Lower lobe of right lung (tissue), 2 donors: ENCODE measurements at places on chromosomes 3 and 15.

GRCh38 chr15:43268111-43269105 is 1.7 kb upstream of the TGM5 start:
- H3K4me3 ChIP-seq = no peak overlapping the region
- H3K27me3 ChIP-seq = peaks cover 13% of the 10 kb centered on the region
- DNase-seq = no peak
- H3K36me3 ChIP-seq = no peaks in the 10 kb centered on the region
- H3K27ac ChIP-seq = no peak overlapping the region
- H3K4me1 ChIP-seq = no peaks in the 10 kb centered on the region

DNA sequence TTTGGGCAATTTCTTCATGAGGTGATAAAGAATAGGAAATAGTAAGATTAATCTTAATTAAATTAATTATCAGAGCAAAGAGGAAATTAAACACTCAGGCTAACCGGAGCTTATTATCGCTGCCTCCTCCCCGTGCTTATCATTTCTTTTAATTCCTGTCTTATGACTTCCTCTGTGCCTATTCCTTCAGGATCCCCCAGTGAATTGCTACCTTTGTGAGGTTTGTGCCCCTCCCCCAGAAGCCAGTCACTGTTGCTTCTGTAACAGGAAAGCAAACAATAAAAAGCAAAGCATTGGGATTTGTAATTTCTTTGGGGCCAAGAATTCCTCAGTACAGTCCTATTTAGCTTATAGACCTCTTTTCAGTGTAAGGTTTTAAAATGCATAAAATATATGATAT is 164.5 kb downstream of the CADPS start:
- H3K36me3 ChIP-seq = no peaks in the 10 kb centered on the region
- H3K4me3 ChIP-seq = no peak overlapping the region
- no peaks in the 10 kb centered on the region for H3K4me1 ChIP-seq
- H3K27ac ChIP-seq = no peak overlapping the region
- no peaks in the 10 kb centered on the region for H3K27me3 ChIP-seq
- DNase-seq = no peak

GRCh38 chr15:40282869-40283614 is at the start of gene ANKRD63:
Gene ANKRD63, minus strand, starts transcription at chr15:40283064. Its CDS starts 478 bp downstream, at chr15:40282586.
- no peak within 1 kb of the TSS for H3K27ac ChIP-seq
- peaks cover 43% of the 10 kb centered on the region for H3K4me1 ChIP-seq
- H3K27me3 ChIP-seq = peaks cover 60% of the 10 kb centered on the region
- no peaks in the 10 kb centered on the region for H3K36me3 ChIP-seq

- peaks cover 58% of the 10 kb centered on the region for H3K36me3 ChIP-seq
- no peak overlapping the region for H3K27ac ChIP-seq
- peak overlapping the region; percentile 69 for H3K4me3 ChIP-seq
- no peak for DNase-seq
- H3K27me3 ChIP-seq = no peaks in the 10 kb centered on the region
- peaks cover 38% of the 10 kb centered on the region for H3K4me1 ChIP-seq
Observed at GRCh38 chr3:50090984-50091383, 2.3 kb downstream of the RBM5 start.

GRCh38 chr15:45648521-45649200 is 13.8 kb downstream of the SQOR start:
- H3K4me3 ChIP-seq = no peak overlapping the region
- no peaks in the 10 kb centered on the region for H3K36me3 ChIP-seq
- peak overlapping the region; percentile 25 for H3K27ac ChIP-seq
- H3K4me1 ChIP-seq = peaks cover 67% of the 10 kb centered on the region
- no peaks in the 10 kb centered on the region for H3K27me3 ChIP-seq
- no peak for DNase-seq

- no peaks in the 10 kb centered on the region for H3K4me1 ChIP-seq
- H3K27me3 ChIP-seq = no peaks in the 10 kb centered on the region
- H3K27ac ChIP-seq = no peak overlapping the region
- H3K4me3 ChIP-seq = no peak overlapping the region
- no peaks in the 10 kb centered on the region for H3K36me3 ChIP-seq
- DNase-seq = no peak
Observed at GRCh38 chr3:160150066-160150465, 75.2 kb upstream of the C3orf80 start.

GRCh38 chr3:131158434-131158833 is 131.8 kb downstream of the NEK11 start:
- no peak overlapping the region for H3K27ac ChIP-seq
- no peaks in the 10 kb centered on the region for H3K4me1 ChIP-seq
- no peak for DNase-seq
- H3K27me3 ChIP-seq = no peaks in the 10 kb centered on the region
- no peak overlapping the region for H3K4me3 ChIP-seq

- H3K4me1 ChIP-seq = no peaks in the 10 kb centered on the region
- no peak overlapping the region for H3K27ac ChIP-seq
- H3K36me3 ChIP-seq = no peaks in the 10 kb centered on the region
Observed at GRCh38 chr3:185693985-185694653, 108.0 kb downstream of the SENP2 start.

GRCh38 chr15:34355241-34355640 is 11.8 kb downstream of the LPCAT4 start:
- no peaks in the 10 kb centered on the region for H3K4me1 ChIP-seq
- H3K27me3 ChIP-seq = no peaks in the 10 kb centered on the region
- H3K27ac ChIP-seq = no peak overlapping the region
- DNase-seq = no peak

- no peak for DNase-seq
- H3K4me1 ChIP-seq = no peaks in the 10 kb centered on the region
- no peaks in the 10 kb centered on the region for H3K27me3 ChIP-seq
Observed at GRCh38 chr3:174062923-174063322, 665.4 kb downstream of the NLGN1 start.

DNA sequence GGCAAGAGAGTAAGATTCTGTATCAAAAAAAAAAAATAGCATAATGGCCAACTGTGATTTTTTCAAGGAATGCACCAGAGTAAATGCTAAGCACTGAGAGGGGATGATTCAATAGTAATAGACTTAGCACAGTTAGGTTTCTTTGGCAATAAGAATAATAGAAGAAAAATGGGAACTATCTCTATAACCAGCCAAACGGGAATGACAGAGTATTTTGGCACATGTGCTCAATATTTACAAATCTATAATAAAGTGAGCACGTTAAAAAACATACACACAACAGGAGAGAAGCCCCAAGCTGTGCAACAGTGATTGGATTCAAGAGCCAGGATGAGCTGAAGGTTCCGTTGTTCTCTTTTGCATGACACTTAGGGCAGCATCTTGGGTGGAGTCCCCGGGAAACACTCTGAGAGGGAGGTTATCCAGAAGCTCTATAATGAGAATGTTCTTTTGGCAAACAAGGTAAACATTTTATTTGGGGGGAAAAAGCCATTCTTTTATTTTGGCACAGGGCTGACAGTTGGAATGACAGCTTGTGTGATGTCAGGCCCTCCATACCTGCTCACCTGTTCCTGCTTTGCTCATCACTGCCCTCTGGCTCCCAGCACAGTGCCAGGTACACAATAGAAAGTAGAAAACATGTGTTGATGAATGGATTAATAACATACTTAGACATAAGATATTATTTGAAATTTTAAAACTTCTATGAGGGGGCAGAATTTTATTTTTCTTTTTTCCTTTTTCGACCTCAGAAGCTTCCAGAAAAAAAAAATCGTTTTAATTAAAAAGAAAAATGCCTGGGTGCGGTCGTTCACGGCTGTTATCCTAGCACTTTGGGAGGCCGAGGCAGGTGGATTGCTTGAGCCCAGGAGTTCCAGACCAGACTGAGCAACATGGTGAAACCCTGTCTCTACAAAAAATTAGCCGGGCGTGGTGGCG is 44.0 kb upstream of the MUC4 start:
- H3K4me3 ChIP-seq = no peak overlapping the region
- H3K4me1 ChIP-seq = peaks cover 8% of the 10 kb centered on the region
- no peaks in the 10 kb centered on the region for H3K36me3 ChIP-seq
- H3K27ac ChIP-seq = no peak overlapping the region
- H3K27me3 ChIP-seq = peaks cover 10% of the 10 kb centered on the region

DNA sequence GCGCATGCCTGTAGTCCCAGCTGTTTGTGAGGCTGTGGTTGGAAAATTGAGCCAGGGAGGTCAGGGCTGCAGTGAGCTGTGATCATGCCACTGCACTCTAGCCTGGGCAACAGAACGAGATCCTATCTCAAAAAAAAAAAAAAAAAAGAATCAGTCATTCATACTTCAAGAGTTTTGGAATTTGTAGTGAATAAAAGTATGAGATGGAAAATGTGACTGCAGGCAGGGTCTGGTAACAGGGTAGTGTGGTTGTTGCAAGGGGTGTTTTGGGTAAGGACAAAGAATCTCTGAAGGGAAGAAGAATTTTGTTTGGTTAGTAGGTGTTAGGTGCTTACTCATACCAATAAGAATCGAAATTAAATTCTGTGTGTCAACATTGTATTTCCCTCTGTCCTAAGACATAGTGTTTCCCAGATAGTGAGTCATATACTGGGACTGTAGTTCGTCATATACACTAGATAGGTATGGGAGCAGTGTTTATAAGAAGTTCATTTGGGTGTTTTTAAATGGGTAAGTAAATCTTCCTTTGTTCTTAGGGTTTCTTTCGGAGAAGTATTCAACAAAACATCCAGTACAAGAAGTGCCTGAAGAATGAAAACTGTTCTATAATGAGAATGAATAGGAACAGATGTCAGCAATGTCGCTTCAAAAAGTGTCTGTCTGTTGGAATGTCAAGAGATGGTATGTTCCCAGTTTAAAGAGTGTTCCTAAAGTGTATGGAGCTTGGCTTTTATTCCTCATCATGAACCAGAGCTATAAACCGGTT is 14.2 kb downstream of the NR1D2 start:
- peaks cover 68% of the 10 kb centered on the region for H3K36me3 ChIP-seq
- no peak for DNase-seq
- H3K4me1 ChIP-seq = peaks cover 7% of the 10 kb centered on the region

DNA sequence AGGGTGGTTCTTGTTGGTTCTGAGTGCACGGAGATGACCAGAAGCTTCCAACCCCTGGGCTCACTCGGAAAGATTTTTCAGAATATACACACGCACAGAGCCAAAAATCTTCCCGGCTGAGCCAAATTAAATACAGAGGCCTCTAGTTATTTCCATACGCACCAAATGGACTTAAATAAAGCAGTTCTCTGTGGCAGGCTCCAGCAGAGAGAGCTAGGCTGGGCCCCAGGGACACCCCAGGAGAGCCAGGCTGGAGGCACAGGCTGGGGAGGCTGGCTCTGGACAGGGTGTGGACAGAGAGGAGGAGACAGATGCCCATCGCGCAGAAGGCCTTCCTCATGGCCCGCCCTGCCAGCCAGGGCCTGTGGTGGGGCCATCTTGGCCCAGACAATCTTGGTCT is 115.9 kb downstream of the IQSEC1 start:
- H3K4me1 ChIP-seq = peaks cover 73% of the 10 kb centered on the region
- no peak overlapping the region for H3K27ac ChIP-seq
- H3K27me3 ChIP-seq = no peaks in the 10 kb centered on the region
- DNase-seq = no peak
- H3K4me3 ChIP-seq = no peak overlapping the region
- H3K36me3 ChIP-seq = peaks cover 2% of the 10 kb centered on the region

GRCh38 chr3:156317462-156318074 is 197.2 kb downstream of the KCNAB1 start:
- no peak overlapping the region for H3K27ac ChIP-seq
- no peaks in the 10 kb centered on the region for H3K4me1 ChIP-seq
- H3K27me3 ChIP-seq = no peaks in the 10 kb centered on the region

- no peaks in the 10 kb centered on the region for H3K27me3 ChIP-seq
- H3K4me1 ChIP-seq = peaks cover 57% of the 10 kb centered on the region
- H3K4me3 ChIP-seq = no peak overlapping the region
- H3K36me3 ChIP-seq = no peaks in the 10 kb centered on the region
- peak overlapping the region; percentile 59 for H3K27ac ChIP-seq
Observed at GRCh38 chr3:195893516-195893915, 14.8 kb downstream of the TNK2 start.

- H3K4me3 ChIP-seq = no peak overlapping the region
- no peak for DNase-seq
- peaks cover 67% of the 10 kb centered on the region for H3K4me1 ChIP-seq
- H3K36me3 ChIP-seq = no peaks in the 10 kb centered on the region
- no peaks in the 10 kb centered on the region for H3K27me3 ChIP-seq
Observed at GRCh38 chr3:195181741-195182469, 89.1 kb downstream of the XXYLT1 start.

DNA sequence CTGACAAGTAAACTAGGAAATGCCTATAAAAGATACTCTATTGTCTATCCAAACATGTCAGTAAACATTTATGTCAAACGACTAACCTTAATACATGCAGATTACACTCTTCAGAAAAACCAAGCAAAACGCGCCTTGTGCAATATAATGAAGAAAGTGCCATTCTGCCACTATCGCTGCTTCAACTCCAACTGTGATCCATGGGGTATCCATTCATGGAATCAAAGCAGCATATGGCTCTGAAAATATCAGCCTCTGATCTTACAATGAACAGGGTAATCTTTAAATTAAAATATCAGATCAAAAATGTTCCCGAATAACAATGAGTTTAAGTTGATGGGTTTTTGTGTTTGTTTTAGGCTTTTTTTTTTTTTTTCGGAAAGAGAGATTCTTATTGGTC is 105.5 kb upstream of the SETMAR start:
- no peak for DNase-seq
- H3K4me3 ChIP-seq = no peak overlapping the region
- no peaks in the 10 kb centered on the region for H3K36me3 ChIP-seq
- H3K27ac ChIP-seq = no peak overlapping the region

- no peak overlapping the region for H3K4me3 ChIP-seq
- peaks cover 4% of the 10 kb centered on the region for H3K36me3 ChIP-seq
- DNase-seq = no peak
- peaks cover 39% of the 10 kb centered on the region for H3K4me1 ChIP-seq
Observed at GRCh38 chr3:186937017-186937875, 6.9 kb downstream of the ST6GAL1 start.

GRCh38 chr15:89482139-89482538 is 14.2 kb downstream of the RHCG start:
- peaks cover 14% of the 10 kb centered on the region for H3K27me3 ChIP-seq
- no peak for DNase-seq
- no peaks in the 10 kb centered on the region for H3K36me3 ChIP-seq
- H3K4me3 ChIP-seq = no peak overlapping the region

DNA sequence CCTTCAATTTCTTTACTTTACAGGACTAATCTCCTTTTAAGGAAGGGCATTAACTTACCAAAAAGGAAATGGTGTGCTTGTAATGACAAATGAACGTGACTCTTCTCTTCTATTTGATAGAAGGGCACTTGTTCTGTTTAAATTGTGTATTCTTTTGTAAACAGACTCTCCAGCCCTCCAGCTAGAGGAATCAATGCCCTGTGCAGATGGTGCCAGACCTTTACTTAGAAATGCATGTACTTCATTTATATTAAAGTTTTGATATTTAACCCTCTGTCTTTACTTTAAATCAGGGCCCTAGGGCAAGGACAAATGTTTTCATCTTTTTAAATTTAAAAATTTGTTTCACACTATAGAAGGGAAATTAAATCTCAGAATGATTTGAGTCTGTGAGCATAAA is 355.1 kb downstream of the GBE1 start:
- no peak overlapping the region for H3K4me3 ChIP-seq
- H3K27me3 ChIP-seq = no peaks in the 10 kb centered on the region
- no peaks in the 10 kb centered on the region for H3K4me1 ChIP-seq
- H3K27ac ChIP-seq = no peak overlapping the region
- DNase-seq = no peak
- no peaks in the 10 kb centered on the region for H3K36me3 ChIP-seq

- no peak overlapping the region for H3K4me3 ChIP-seq
- H3K36me3 ChIP-seq = no peaks in the 10 kb centered on the region
- peaks cover 20% of the 10 kb centered on the region for H3K4me1 ChIP-seq
- DNase-seq = no peak
- peak overlapping the region; percentile 14 for H3K27ac ChIP-seq
- H3K27me3 ChIP-seq = no peaks in the 10 kb centered on the region
Observed at GRCh38 chr15:35665896-35666536, 120.1 kb upstream of the DPH6 start.
